Left ventricle myocardium inferior (tissue), 1 donor: ENCODE measurements at places on chromosomes 6 and 20. TPM values are rescaled to one million over a fixed set of nuclear protein-coding genes. Genes with fewer than 3 reads are reported as not detected.

Gene CDC25B
- 8.1 TPM for total RNA-seq

DNA sequence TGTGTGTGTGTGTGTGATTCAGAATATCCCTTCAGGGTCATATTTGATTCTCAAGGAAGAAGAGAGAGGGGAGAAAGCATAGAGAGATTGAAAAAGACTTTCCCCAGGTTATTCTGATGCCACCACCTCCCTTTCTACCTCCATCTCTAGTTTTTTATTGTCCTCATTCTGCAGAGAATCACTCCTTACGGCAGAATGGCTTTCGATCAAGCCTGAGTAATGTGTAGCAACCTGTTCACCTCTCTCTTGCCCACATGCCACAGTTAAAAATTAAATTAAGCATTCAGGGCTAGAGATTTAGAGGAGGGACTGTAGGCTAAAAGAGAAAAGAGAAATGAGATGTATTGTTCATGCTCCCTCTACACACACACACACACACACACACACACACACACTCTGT, 18.1 kb downstream of the KLHL32 start:
- H3K27ac ChIP-seq: no peak overlapping the region
- no peak overlapping the region for H3K4me3 ChIP-seq
- H3K4me1 ChIP-seq: peaks cover 8% of the 10 kb centered on the region
- DNase-seq: no peak
- peaks cover 9% of the 10 kb centered on the region for H3K27me3 ChIP-seq
- H3K36me3 ChIP-seq: no peaks in the 10 kb centered on the region

- DNase-seq: no peak
- no peak overlapping the region for H3K27ac ChIP-seq
- no peaks in the 10 kb centered on the region for H3K36me3 ChIP-seq
- no peak overlapping the region for H3K4me3 ChIP-seq
- no peaks in the 10 kb centered on the region for H3K27me3 ChIP-seq
- H3K4me1 ChIP-seq: no peaks in the 10 kb centered on the region
These were observed 184.9 kb downstream of the TINAG start for GRCh38 chr6:54493138-54493537.

DNA sequence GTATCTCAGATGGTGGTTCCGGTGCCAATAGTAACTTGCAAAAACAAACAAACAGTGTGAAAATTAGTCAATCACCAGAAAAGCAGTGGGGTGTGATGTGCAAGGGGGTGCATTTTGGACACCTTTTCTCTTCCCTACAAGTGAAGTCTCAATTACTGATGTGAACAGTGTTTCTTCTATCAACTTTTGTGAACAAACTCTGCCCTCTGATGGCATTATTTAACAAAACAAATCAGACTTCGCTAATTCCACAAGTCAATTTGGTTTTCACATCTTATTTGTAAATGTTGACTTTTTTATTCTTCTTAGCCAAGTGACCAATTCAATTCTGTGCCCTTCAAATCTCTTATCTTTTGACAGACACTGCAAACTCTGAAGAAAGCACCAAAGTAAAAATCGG, 212.2 kb downstream of the UST start:
- DNase-seq: no peak
- no peak overlapping the region for H3K4me3 ChIP-seq
- H3K27ac ChIP-seq: no peak overlapping the region

Gene PERP
- 53.9 TPM for total RNA-seq

- no peaks in the 10 kb centered on the region for H3K4me1 ChIP-seq
- no peak for DNase-seq
- H3K36me3 ChIP-seq: no peaks in the 10 kb centered on the region
These were observed 28.2 kb downstream of the PDRG1 start for GRCh38 chr20:31923388-31924331.

DNA sequence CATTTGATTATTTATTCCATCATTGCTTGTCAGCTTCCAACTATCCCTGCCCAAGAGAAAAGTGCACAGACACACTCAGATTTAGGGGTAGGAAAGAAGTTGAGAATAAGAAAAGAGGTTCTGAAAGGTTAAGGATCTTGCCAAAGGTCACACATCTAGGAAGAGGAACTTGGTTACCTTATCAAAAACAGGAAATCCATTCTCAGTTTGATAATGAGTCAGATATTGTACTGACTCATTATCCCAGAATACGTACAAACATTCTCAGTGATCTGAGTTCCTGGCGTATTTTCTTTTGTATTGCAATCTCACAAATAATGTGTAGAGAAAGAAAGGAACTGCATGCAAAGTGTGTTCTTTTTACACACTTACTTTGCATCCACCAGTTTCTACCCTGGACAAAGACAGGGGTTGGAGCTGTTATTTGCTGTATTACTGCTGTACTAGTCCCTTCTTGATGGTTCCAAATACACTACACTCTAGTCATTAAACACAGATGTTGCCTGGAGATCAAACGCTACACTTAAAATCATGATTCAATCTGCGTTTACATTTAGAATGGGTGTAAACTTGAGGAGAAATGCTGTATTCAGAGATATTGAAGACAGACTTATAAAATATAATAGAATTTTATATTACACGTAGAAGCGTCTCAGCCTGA, 545.7 kb downstream of the PRKN start:
- no peak for DNase-seq
- H3K27me3 ChIP-seq: no peaks in the 10 kb centered on the region
- H3K4me3 ChIP-seq: no peak overlapping the region
- peak overlapping the region; percentile 10 for H3K27ac ChIP-seq
- no peaks in the 10 kb centered on the region for H3K36me3 ChIP-seq

Gene CST2
- not detected for total RNA-seq

GRCh38 chr6:17932330-17932852, 55.0 kb downstream of the KIF13A start:
- no peaks in the 10 kb centered on the region for H3K36me3 ChIP-seq
- peak; percentile 57 for DNase-seq
- peak overlapping the region; percentile 2 for H3K4me3 ChIP-seq
- H3K4me1 ChIP-seq: peaks cover 96% of the 10 kb centered on the region

Gene HLA-DQA1
- total RNA-seq: 5.4 TPM

DNA sequence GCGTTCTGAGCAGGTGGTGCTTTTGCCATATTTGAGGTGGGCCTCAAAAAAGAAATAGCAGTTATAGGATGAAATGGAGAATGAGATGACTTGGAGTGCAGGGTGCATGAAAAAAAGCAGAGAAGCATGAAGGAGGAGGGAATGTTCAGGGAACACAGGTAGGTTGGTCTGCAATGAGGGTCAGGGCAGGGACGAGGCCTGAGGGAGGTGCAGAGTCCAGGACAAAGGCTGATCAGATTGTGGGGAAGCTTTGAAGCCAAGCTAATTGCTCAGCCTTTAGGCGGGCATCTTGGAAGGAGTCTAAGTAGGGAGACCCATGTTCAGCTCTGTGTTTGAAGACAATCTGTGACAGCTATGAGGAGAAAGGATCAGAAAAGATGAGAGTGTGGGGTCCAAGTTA, 12.0 kb downstream of the TRAM2 start:
- no peak for DNase-seq
- H3K4me1 ChIP-seq: peaks cover 89% of the 10 kb centered on the region
- no peaks in the 10 kb centered on the region for H3K36me3 ChIP-seq
- no peak overlapping the region for H3K27ac ChIP-seq
- no peak overlapping the region for H3K4me3 ChIP-seq

GRCh38 chr20:41956338-41957074, 338.3 kb upstream of the CHD6 start:
- H3K27ac ChIP-seq: no peak overlapping the region
- H3K4me1 ChIP-seq: no peaks in the 10 kb centered on the region
- no peak for DNase-seq
- H3K36me3 ChIP-seq: no peaks in the 10 kb centered on the region

- H3K4me1 ChIP-seq: peaks cover 27% of the 10 kb centered on the region
- H3K4me3 ChIP-seq: no peak overlapping the region
- H3K27me3 ChIP-seq: no peaks in the 10 kb centered on the region
- DNase-seq: no peak
- H3K27ac ChIP-seq: no peak overlapping the region
These were observed 11.7 kb downstream of the UST start for GRCh38 chr6:148758492-148758891.

DNA sequence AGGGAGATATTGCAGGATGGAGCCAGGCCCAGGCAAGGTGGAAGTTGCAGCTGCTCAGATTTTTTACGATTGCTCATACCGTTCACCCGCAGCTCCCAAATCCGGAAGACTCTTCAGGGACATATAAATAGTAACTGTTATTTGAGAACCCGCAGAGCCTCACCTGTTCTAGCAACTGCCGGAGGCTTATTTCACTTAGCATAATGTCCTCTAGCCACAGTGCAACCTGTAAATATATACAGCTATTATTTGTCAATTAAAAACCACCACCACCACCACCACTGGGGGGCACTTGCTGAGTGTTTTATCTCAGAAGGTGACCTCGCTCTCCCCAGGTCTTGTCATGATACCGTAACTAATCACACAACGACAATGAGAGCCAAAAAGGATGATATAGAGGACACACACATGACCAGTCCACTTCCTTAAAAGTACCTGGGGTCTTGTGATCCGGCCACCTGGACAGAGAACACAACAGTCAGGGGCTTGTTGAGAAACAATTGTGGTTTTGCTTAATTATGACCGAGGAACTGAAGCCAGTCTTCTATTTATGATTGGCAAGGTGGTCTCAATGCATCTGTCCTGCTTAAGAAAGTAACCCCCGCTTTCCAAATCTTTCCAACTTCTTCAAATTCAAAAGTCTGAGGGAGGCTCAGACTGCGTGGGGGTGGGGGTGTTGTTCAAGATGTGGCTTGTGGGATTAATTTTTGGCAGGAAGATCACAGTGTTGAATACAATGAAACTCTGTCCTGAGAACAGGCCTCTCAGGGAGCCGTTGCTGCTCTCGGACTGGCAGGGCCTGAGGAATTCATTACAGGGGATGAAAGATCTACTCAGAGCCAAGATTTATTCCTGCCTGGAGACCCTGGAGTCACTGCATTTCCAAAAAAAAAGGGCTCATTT, 107.7 kb upstream of the PRND start:
- no peak overlapping the region for H3K4me3 ChIP-seq
- peak; percentile 39 for DNase-seq
- H3K27ac ChIP-seq: peak overlapping the region; percentile 71
- H3K27me3 ChIP-seq: no peaks in the 10 kb centered on the region

Gene LRRC1
- total RNA-seq: 2.7 TPM

GRCh38 chr20:54793291-54793992, 318.0 kb downstream of the DOK5 start:
- DNase-seq: no peak
- no peak overlapping the region for H3K4me3 ChIP-seq
- H3K4me1 ChIP-seq: no peaks in the 10 kb centered on the region
- no peaks in the 10 kb centered on the region for H3K36me3 ChIP-seq

Gene FAM217A
- total RNA-seq: not detected

Gene AARS2
- total RNA-seq: 10.6 TPM

DNA sequence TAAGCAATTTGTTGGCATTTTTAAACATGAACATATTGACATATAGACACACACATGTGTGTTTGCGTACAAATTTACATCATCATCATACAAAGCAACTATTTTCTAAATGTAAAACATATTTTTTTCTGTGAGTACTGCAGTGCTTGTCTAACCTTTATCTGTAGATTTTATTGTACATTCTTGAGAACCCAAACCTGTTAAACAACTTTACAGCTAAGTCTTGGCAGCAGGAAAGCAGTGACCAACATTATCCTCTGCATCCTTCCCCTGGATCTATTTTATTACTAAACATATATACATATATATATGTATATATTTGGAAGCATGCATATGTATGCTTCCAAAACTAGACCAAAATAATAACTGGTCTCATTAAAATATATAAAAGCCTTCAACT, 10.4 kb upstream of the PLCB1 start:
- H3K4me3 ChIP-seq: no peak overlapping the region
- H3K4me1 ChIP-seq: no peaks in the 10 kb centered on the region
- no peaks in the 10 kb centered on the region for H3K27me3 ChIP-seq
- no peaks in the 10 kb centered on the region for H3K36me3 ChIP-seq
- H3K27ac ChIP-seq: no peak overlapping the region

DNA sequence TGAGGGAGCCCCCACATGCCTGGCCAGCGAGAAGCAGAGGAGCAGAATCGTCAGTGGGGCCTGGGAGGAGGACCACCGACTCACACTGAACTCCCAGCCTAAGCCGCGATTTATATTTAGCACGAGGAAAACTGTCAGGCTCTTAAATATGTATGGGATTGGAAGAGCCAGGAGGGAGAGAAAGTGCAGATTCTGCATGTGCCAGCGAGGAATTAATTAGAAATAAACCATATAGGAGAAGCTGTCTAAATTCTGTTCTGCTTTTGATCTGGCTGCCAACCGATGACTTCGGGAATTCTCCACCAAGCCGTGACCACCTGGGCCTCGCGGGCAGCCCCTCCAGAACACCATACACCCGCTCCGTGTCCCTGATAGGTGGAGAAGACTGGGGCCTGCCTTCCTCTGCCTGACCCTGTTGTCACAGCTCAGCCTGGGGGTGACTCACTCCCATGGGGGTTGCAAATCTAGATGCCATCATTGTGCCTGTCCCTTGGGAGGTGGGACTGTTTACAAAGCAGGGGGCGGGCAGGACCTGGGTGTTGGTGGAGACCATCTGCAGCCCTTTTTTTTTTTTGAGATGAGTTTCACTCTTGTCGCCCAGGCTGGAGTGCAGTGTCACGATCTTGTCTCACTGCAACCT, 91.1 kb upstream of the PMEPA1 start:
- no peaks in the 10 kb centered on the region for H3K36me3 ChIP-seq
- no peak overlapping the region for H3K4me3 ChIP-seq
- H3K4me1 ChIP-seq: no peaks in the 10 kb centered on the region
- no peaks in the 10 kb centered on the region for H3K27me3 ChIP-seq
- no peak for DNase-seq

GRCh38 chr6:40302856-40303454, 284.2 kb downstream of the LRFN2 start:
- no peak overlapping the region for H3K4me3 ChIP-seq
- H3K36me3 ChIP-seq: no peaks in the 10 kb centered on the region
- no peak for DNase-seq
- peaks cover 65% of the 10 kb centered on the region for H3K27me3 ChIP-seq
- H3K27ac ChIP-seq: no peak overlapping the region

DNA sequence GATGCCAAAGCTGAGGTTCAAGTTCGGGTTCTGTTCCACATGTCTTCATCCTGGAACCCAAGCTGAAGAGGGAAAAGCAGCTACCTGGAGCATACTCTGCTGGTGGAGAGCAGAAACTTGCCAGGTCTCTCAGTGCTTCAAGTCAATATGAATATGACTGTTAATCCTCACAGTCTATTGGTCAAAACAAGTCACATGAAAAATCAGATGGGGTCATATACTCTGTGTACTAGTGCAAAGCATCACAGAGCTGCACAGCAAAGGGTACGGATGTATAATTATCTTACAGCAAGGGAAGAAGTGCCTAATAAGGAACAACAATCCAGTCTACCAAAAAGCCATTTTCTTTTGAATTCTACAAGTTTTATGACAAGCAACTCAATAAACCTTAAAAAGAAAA, 11.6 kb downstream of the NCOA7 start:
- no peak for DNase-seq
- H3K27ac ChIP-seq: no peak overlapping the region
- peaks cover 5% of the 10 kb centered on the region for H3K36me3 ChIP-seq
- H3K27me3 ChIP-seq: no peaks in the 10 kb centered on the region
- no peak overlapping the region for H3K4me3 ChIP-seq
- peaks cover 5% of the 10 kb centered on the region for H3K4me1 ChIP-seq

GRCh38 chr6:117501722-117502121, 19.2 kb downstream of the DCBLD1 start:
- no peaks in the 10 kb centered on the region for H3K27me3 ChIP-seq
- H3K4me1 ChIP-seq: peaks cover 29% of the 10 kb centered on the region
- peaks cover 20% of the 10 kb centered on the region for H3K36me3 ChIP-seq
- no peak overlapping the region for H3K27ac ChIP-seq
- H3K4me3 ChIP-seq: no peak overlapping the region
- DNase-seq: no peak

- no peak overlapping the region for H3K27ac ChIP-seq
- H3K4me3 ChIP-seq: no peak overlapping the region
- no peak for DNase-seq
- no peaks in the 10 kb centered on the region for H3K36me3 ChIP-seq
These were observed 4.7 kb upstream of the CCN2 start for GRCh38 chr6:131955876-131956275.
